ENCODE measurements at places on chromosomes 6 and 20. TPM values are rescaled to one million over a fixed set of nuclear protein-coding genes. Genes with fewer than 3 reads are reported as not detected.

DNA sequence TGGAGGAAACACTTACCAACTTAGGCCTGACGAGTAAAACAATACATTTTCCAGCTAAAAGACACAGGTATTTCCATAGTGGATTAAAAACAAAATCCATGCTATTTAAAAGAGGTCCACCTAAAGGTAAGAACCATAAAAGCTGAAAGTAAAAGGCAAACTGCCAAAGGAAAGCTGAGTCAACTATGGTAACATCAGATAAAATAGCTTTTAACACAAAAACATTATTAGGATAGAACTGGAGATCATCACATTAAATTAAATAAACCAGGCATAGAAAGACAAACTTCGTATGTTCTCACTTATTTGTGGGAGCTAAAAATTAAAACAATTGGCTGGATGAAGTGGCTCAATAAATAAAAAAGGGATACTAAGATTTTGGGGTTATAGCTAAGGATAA is 166.8 kb upstream of the SLC22A16 start:
- H3K4me1 ChIP-seq = no peaks in the 10 kb centered on the region
- peaks cover 13% of the 10 kb centered on the region for H3K36me3 ChIP-seq
- H3K4me3 ChIP-seq = no peak overlapping the region

PAX1 gene
- not detected for total RNA-seq

DNA sequence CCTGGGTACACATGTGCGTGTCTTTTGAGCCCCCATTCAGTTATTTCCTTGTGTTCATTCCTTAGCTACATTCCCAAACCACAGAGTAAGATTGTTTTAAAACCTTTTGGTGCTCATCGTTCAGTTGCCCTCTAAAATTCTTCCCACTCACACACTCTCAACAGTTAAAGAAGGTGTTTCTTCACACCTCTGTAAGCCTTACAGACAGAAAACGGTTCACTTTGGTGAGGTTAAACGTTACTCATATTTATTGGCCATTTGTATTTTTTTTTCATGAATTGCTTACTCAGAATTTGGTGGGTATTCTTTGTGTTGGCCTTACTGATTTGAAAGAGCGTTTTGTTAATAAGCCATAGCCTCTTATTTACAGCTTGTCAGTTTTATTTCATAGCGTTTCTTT is 97.7 kb downstream of the CDYL start:
- no peak overlapping the region for H3K4me3 ChIP-seq
- no peak overlapping the region for H3K27ac ChIP-seq
- H3K4me1 ChIP-seq = no peaks in the 10 kb centered on the region
- H3K36me3 ChIP-seq = no peaks in the 10 kb centered on the region
- no peak for DNase-seq

DNA sequence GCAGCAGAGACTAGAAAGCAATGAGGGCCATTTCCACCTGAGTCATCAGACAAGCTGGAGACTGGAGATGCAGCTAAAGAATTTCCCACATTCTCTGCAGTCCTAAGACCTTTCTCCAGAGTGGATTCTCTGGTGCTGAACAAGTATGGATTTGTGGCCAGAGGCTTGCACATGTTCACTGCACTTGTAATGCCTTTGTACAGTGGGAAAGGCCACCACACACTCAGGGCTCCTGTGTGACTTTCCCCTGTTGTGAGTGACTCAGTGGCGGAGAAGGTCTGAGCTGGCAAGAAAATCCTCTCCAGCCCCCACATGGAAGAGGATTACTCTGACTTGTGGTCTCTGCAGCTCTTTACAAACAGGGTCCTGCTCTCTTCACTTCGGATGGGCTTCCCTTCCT is 192.3 kb downstream of the C6orf118 start:
- no peaks in the 10 kb centered on the region for H3K36me3 ChIP-seq
- no peak for DNase-seq
- H3K27me3 ChIP-seq = no peaks in the 10 kb centered on the region
- no peak overlapping the region for H3K27ac ChIP-seq
- no peak overlapping the region for H3K4me3 ChIP-seq

Measured in T-cell (primary cell).